ENCODE measurements at places on chromosomes 3 and 15.

DNA sequence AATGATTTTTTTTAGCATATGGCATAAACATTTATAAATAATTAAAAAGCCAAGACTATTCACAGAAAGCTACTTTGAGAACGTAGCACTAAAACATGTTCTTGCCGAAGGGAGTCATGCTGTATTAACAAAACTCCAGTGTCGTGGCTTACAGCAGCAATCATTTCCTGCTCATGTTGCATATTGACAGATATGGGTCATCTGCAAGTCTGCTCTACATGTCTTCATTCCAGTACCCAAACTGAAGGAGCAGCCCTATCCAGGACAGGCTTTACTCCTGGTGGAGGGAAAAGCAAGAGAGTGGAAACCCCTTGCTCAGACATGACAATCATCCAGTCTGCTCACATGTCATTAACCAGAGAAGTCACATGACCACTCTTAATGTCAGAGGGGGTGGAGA, 87.6 kb downstream of the NEK11 start:
- DNase-seq = no peak

GRCh38 chr15:98787936-98788757, 139.8 kb downstream of the IGF1R start:
- DNase-seq = no peak

DNA sequence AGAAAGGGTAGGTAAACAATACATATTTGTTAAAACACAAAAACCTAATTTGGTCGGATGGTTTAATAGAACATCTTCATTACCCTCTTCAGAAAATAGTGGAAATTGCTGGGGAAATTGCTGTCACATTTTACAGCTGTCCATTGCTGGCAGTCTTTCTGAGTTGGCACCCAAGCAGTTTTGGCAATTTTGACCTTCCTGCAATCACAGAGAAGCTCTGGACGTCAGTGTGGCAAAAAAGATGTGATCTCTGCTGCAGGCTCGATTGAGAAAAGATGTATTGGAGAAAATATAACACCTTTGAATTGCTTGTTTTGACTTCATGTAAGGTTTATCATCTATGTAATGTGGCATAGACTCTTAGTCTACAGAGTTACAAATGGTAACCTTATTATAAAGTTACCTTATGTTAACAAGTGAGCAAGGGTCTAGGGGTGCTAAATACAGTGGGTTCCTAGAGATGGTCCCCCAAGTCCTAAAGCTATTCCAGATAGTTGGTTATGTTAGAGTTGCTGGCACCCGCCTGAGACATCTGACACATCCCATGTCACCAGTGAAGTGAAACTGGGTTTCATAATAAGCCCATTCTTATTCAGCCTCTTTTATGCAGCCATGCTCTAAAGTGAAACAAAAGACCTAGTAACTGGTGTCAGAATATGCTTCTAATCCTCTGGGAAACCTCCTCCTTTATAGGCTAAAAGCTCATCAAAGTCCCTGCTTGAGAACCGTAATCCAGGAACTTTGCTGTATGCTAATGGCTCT, 14.0 kb downstream of the UBE2E1 start:
- no peak for DNase-seq

- no peak for DNase-seq
Observed at GRCh38 chr3:25015599-25015998, 412.5 kb upstream of the RARB start.

- no peak for DNase-seq
Observed at GRCh38 chr3:195582947-195583346, 793 bp downstream of the APOD start.

DNA sequence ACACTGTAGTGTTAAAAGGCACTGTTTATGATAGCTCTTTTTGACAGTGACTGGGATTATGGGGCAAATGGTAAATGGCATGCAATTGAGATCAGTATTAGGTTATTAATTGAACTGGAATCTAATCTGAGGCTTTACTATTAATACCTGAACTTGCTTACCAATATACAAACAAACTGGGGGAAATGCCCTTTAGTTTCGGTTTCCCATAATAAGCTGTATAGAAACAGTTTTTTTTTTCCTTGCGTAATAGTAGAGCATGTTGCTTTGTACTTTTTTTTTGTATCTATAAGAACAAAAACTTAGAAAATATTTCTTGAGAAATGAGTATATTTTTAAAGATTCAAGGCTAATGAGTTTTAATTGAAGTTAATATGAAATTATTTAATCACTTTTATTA, 95.0 kb downstream of the FNDC3B start:
- DNase-seq = no peak

DNA sequence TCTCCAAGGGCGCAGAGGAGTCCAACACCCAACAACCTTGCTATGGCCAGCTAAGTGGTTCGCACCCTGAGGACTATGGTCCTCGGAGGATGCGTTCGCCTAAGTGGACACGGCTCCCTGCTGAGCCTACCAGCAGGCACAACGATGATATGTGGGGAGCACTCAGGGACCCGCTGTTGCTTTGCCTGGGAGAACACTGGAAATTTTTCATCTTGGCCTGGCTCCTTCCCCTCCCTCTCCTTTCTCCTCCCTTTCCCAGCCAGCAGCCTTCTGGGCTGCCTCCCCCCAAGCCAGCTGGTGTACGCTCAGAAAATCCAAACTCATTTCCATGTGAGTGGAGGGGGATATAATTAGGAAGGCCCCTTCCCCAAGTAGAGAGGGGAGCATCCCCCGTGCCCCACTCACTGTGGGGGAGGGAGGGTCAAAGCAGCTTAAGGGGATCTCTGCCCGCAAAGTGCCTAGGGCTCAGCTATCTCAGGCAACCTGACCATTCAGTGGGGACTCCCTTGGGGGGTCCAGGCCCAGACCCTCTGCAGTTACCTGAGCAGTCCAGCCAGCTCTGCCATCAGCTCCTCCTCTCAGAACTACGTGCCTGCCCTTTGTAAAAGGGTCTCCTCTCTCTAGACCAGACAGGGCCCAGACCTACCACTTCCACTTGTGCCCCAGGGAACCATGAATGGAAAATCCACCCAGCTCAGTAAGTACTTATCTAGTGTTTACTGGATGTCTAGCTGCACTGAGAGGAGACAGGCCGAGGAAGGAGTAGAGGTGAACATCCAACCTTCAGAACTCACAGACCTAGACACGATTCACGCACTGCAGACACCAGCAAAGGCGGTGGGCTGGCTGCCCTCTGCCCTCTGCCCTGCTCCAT, 742 bp upstream of the SEMA7A start:
- no peak for DNase-seq

DNA sequence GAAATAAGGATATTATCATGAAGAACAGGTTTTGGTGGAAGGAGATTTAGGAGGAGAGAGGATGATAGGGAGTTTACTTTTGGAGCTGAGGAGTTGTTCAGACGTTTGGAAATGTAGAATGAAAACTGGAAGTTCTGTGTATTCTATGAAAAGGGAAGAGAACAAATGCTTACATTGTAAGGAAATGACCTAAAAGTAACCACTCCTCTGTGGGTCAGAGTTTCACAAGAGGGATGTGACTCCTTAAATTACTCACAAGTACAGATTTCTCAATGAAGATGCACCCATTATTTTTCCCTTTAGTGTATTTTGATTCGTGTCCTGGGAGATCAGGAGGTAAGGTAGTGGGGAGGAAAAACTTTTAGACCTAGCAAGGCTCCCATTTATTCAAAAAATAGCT, 4.0 kb downstream of the RNF13 start:
- no peak for DNase-seq

GRCh38 chr3:171328419-171329082, 131.7 kb downstream of the TNIK start:
- DNase-seq = no peak

GRCh38 chr15:67196672-67197363, 57.6 kb downstream of the AAGAB start:
- peak; percentile 73 for DNase-seq

- no peak for DNase-seq
Observed at GRCh38 chr15:62149729-62150128, 15.4 kb downstream of the C2CD4B start.
